Stimulated activated CD8-positive, alpha-beta memory T cell treated with anti-CD3 and anti-CD28 coated beads, Interleukin-4, amount 100 ng/mL, for 4 hours (primary cell): ENCODE measurements at places on chromosomes 5 and 9.

- no peak for DNase-seq
Observed at GRCh38 chr9:2307480-2307879, 292.3 kb downstream of the SMARCA2 start.

DNA sequence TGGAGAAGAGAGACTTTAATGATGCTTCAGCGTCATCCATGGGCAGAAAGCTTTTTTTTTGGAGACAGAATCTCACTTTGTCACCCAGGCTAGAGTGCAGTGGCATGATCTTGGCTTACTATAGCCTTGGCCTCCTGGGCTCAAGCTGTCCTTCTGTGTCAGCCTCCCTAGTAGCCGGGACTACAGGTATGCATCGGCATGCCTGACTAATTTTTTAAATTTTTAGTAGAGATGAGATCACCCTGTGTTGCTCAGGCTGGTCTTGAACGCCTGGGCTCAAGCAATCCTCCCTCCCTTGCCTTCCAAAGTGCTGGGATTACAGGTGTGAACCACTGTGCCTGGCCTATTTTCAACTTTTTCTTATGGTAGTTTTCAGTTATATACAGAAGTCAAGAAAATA lies 23.2 kb downstream of the SPIN1 start:
- no peak for DNase-seq

- no peak for DNase-seq
Observed at GRCh38 chr5:157855404-157855994, 3.4 kb downstream of the CLINT1 start.

- DNase-seq: no peak
Observed at GRCh38 chr5:147190331-147190730, 44.5 kb upstream of the STK32A start.

GRCh38 chr5:151074557-151074956 lies 6.3 kb downstream of the TNIP1 start:
- no peak for DNase-seq
